GM12891 (cell line): ENCODE measurements at places on chromosomes 12 and 14.

DNA sequence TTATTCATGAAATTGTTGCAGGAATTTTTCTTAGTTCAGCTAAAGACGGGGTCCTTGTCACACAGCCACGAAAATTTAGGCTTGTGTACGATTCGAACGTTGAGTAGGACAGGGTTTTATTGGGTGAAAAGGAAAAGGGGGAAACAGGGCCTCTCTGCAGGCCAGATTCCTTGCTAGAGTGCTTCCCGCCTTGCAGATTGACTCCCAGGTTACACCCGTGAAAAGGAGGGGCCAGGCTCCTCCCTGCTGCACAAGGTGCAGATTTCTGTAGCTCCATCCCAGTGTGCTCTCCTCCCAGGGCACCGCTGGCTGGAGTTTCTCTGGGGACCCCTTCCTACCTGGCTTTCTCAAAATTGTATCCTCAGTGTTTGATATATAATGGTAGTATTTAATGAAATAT lies 221.5 kb downstream of the ERC1 start:
- DNase-seq: no peak

DNA sequence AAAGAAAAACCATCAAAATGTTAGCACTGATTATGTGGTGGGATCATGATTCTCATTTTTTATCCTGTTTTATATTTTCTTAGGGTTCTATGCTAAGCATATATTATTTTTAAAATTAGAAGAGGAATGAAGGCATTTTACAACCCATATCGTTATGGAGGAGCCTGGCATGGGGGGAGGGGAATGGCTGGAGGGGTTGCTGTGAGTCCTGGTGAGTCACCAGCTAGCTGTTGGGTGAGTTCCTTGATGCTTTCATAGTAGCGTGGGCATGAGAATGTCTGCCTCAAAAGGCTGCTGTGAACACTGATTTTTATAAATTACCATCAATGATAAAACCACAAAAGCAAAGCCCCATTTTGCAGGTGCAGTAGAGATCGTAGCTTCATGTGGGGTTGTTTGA lies 46.9 kb downstream of the C14orf132 start:
- DNase-seq: no peak

GRCh38 chr14:72740966-72741825 lies 152.7 kb downstream of the DPF3 start:
- DNase-seq: no peak

GRCh38 chr12:49092816-49093406 lies 1.7 kb downstream of the DHH start:
- no peak for DNase-seq

- no peak for DNase-seq
Observed at GRCh38 chr14:92926931-92927330, 4.0 kb downstream of the CHGA start.
